ENCODE measurements at places on chromosomes 3 and 15.

- no peak for DNase-seq
Measured at GRCh38 chr3:127663151-127663550, 9.6 kb upstream of the ABTB1 start.

- DNase-seq = no peak
Measured at GRCh38 chr3:45537970-45538640, 56.4 kb upstream of the LIMD1 start.

DNA sequence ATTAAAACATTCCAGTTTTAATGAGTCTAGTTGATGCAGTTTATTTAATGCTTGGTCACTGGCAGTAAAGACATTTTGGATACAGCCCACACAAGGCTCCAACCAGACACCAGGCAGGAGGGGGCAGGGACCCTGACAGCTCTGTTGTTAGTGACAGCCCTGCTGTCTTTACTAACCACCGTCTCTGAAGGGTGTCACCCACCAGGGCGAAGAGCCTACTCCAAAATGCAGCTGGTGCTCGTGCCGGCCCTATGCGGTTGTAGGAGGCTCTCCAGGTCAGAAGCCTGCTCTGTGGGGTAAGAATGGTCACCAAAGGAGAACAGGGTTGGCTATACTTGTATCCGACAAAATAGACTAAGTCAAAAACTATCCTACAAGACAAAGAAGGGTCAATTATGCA, 132.2 kb downstream of the ATP10A start:
- no peak for DNase-seq

DNA sequence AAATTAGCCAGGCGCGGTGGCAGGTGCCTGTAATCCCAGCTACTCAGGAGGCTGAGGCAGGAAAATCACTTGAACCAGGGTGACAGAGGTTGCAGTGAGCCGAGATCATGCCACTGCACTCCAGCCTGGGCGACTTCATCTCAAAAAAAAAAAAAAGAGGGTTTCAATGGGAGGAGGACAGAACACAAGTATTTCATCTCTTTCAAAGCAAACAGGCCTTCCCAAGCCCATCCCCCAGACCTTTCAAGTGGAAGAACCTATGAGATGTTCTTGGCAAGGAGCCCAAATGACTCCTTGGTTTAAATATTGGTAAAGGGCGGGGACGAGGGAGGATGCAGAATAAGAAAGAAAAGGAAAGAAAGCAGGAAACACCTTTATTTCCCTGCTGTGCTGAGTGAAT, 62.2 kb upstream of the MCF2L2 start:
- no peak for DNase-seq

- DNase-seq = no peak
Measured at GRCh38 chr15:100713163-100713867, 110.9 kb downstream of the ASB7 start.

GRCh38 chr3:189944285-189945145, 176.2 kb downstream of the P3H2 start:
- no peak for DNase-seq

- DNase-seq = no peak
Measured at GRCh38 chr15:84666373-84666772, 8.4 kb upstream of the NMB start.

DNA sequence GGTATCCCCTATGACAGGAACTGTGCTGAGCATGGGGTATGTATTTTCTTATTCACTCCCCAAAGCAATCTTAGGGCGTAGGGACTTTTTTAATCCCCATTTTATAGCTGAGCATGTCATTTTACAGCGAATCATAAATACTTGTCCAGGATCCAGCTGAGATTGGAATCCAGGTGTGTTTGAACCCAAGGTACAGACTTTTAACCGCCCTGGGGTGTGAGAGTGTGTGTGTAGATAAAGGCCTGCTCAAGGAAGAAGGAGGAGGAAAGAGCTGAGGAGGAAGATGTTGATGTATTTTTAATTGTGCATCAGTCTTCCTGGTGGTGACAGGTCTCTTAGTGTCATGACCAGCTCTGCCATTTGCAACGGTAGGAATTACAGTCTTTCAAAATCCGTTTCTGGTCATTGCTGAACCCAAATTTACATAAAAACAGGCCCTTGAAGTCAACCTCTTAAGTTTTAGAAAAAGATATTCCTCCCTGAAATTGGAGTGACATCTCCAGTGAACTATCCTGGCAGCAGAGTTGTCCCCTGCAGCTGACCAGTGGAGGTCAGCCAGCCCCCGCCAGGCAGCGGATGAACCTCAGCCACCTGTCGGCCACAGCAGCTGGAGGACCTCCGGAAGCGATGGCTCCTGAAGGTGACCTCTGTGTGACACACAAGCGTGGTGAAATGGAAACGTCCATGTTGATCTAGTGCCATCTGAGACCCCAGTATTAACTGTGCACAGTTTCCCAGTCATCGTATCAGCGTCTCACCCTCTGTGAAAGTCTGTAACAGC, 92.8 kb upstream of the MITF start:
- no peak for DNase-seq

DNA sequence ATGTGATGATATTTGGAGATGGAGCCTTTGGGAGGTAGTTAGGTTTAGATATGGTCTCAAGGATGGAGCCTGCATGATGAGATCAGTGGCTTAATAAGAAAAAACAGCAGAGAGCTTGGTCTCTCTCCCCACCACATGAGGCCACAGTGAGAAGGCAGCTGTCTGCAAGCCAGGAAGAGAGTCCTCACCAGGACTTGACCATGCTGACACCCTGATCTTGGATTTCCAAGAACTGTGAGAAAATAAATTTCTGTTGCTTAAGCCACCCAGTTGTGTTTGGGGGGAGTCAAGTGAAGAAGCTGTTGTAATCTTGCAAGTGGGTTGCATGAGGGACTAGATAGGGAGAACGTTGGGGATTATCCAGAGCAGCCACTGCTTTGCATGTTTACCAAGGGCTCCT, 62.3 kb upstream of the TNFAIP8L3 start:
- DNase-seq = no peak

DNA sequence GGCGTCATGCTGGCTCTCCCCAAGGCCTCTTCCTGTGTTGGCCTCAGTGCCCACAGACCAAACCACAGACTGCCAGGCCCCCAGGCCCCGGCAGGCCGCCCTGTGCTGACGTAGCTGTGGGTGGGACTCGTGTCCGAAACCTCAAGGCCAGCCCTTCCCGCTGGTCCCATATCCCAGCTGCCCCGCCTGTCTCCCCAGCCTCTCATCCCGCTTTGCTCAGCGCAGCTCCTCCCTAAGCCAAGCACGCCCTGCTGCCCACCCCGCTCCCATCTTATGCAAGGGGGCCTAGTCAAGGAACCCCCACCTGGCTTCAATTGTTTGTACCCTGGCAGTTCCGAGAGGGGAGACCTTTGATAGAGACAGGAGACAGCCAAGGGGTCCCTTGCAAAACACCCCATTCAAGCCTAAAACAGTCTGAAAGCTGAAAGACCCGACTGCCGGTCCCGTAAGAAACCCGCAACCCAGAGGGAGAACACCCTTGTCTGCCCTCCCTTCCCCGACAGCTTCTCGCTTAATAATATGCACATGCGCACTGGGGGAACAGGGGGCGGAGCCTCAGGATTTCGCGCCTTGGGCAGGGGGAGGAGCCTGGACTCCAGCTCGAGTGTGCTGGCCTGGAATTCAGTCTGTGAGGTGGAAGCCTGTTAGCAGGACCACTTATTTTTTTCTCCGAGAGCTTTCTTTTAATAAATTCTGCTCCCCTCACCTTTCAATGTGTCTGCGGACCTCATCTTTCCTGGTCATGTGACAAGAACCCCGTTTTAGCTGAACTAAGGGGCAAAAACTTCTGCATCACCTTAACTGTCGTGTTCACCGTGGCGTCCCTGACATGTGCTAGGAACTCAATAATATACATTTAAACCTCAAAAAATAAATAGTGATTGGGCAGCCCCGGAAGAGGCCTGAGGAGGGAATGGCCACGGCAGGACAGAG, 17.2 kb downstream of the TNFAIP8L3 start:
- no peak for DNase-seq

GRCh38 chr3:82163907-82164520, 402.6 kb upstream of the GBE1 start:
- no peak for DNase-seq

- no peak for DNase-seq
Measured at GRCh38 chr3:63523100-63523499, 129.4 kb upstream of the SNTN start.

GRCh38 chr3:13213911-13214846, 140.9 kb upstream of the IQSEC1 start:
- no peak for DNase-seq

DNA sequence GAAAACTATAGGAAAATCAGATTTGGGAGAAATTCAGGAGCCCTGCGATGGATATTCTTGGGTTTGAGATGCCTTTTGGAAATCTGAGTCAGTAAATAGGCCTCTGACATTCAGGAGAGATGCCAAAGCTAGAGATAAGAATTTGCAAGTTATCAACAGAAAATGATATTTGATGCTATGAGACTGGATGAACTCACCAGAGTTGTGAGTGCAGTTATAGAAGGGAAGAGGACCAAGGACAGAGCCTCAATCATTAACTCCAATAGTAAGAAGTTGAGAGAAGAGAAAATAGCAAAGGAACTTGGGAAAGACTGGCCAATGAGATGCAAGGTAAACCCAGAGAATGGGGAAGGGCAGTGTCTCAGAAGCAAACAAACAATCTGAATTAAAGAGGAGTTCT, 7.9 kb upstream of the ANO10 start:
- no peak for DNase-seq

DNA sequence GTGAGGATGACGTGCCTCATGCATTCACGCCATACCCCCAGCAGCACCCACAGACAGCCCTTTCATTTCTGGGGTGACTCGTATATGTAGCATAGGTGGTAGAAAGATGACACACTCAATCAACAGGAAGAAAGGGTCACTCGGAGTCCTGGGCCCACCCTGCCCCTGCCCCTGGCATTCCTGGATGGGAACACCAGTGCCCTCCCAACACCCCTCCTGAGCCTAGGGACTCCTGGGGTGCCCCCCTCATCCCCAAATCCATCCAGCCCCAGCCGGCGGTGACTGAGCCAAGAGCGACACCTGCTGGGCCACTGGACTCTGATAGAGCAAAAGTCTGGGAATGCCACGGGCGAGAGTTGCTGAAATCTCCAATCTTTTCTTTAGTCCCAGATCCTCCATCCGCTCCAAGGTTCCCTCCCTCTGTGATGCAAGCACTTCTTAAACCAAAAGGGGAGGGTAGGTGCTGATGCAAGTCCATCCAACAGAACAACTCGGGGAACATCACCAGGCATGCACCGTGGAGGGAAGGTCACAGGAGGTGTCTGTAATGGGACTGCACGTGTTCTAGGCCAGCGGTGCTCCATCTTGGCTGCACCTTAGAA, 31.1 kb downstream of the ACAN start:
- DNase-seq = peak; percentile 12

- DNase-seq = no peak
Measured at GRCh38 chr3:16816048-16816780, 68.5 kb upstream of the PLCL2 start.

DNA sequence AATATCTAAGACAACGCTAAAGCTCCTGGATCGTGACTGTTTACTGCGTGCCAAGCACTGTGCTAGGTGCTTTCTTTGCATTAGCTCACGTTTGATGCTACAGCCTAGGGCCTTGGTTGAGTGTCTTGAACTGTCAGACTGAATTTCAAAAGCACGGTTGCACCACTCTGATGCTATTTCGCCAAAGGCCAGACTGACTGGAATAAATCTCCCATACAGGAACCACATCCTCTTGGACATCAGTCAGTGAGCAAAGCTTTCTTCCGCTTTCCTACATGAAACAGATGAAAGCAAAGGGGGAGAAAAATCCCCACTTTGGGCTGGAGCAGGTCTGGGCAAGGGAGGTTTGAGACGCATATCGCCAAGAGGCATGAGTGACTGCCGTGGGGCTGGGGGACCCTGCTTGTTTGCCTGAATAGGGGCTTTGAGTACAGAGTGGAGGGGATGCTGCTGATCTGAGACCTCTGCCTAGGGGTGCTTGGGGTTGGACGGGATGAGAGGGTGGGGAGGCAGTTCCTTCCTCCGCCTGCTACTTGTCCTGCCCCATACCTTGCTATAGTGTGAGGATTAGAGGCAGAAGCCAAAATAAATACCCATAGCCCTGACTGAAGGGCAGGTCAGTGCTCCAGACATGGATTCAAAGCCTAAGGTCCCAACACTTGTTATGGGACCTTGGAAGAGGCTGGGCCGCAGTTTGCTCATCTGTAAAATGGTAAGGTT, 5.3 kb downstream of the FGD5 start:
- DNase-seq = no peak

DNA sequence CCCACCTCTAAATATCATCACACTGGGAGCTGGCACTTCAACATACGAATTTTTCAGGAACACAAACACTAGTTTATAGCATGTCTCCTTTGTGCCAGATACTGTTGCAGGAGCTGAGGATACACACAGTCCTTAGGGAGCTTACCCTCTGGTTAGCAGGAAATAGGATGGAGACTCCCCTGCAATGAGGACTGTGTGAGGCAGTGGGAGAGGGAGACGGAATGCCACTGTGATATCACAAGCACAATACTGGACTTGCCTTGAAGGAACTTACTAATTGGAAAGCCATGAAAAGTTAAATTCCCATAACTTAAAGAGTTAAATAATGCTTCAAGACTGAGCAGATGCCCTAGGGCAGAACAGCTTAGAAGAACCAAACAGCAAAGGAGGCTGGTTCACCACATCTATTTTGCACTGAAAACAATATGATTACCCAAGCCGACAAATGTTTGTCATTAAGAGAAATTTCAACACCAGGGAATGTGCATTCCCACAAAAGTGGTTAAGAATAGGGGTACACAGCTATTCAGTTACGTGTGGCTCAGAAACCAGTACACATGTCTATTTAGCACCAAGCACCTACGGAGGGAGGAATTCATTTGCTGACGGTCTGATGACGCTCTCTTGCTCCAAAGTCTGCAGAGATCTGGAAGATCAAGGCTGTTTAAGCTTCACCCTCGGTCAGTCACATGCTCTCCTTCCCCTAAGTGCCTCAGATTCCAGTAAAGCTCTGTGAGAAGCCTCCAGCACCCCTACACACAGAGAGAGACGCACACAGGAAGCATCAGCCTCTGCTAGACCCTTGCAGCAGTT, 5.2 kb downstream of the TBC1D2B start:
- peak; percentile 90 for DNase-seq

DNA sequence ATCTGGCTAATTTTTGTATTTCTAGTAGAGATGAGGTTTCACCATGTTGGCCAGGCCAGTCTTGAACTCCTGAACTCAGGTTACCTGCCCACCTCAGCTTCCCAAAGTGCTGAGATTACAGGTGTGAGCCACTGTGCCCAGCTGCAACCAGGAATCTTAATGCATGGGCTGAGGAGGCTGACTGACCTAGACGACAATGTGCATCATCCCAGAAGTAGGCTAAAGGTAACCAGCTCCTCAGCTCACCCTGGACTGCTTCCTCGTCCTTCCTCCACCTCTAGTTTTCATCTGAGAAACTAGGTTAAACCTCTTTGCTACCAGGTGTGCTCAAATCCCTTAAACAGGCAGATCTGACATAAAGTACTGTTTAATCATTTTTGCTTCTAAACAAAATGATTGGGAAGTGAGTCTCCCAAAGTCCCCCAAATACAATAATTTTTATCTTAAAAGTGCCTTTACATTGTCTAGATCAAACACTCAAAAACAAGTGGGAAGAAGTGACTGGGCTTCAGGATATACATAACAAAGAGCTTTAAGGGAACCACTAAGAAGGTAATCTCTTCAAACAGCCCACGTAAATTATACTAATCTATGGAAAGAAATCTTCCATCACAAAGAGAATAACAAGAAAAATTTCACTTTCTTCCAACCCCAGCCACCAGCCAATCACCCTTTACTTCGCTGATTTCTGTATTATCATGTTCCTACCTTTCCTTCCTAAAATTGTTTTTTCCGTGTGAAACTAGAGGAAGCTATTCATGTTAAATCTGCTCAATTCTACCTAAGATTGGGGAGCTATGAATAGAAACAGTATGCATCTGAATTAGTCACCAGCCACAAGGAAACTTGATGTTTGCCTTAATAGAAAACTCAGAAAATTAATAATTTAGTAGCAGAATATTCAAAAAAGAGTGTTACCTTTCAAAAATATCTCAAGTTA, 34.7 kb downstream of the IGF2BP2 start:
- no peak for DNase-seq
